ENCODE measurements at places on chromosomes 5 and 9. TPM values are rescaled to one million over a fixed set of nuclear protein-coding genes. Genes with fewer than 3 reads are reported as not detected.

Gene ADAMTS13
- total RNA-seq, result 21.4 TPM

Gene CYSRT1
- 0.81 TPM for total RNA-seq

Gene DPYSL3
- 1.6 TPM for total RNA-seq

Gene TEX48
- not detected for total RNA-seq

Gene KCNV2
- not detected for total RNA-seq

Gene ACOT12
- 51.6 TPM for total RNA-seq

Gene PDE8B
- 5.5 TPM for total RNA-seq

Gene CRHBP
- 26.4 TPM for total RNA-seq

Gene TOR1A
- 17.8 TPM for total RNA-seq

DNA sequence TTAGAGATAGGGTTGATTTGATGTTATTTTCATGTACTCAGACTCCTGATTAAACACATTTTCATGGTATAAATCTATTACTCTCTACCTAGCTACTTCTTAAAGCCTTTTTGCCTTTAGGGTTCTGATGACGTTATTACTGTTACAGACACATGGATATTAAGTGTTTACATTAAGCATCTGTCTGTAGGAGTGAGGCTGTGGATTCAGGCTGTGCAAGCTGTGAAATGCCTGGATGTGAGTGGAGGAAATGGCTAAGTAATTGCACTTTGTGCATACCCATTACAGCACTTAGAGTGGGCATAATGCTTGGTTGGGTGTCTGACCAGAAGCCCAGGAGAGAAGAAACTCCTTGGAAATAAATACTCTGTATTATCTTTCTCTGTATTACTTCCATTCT, 186.8 kb downstream of the SNX18 start:
- DNase-seq, result no peak

DNA sequence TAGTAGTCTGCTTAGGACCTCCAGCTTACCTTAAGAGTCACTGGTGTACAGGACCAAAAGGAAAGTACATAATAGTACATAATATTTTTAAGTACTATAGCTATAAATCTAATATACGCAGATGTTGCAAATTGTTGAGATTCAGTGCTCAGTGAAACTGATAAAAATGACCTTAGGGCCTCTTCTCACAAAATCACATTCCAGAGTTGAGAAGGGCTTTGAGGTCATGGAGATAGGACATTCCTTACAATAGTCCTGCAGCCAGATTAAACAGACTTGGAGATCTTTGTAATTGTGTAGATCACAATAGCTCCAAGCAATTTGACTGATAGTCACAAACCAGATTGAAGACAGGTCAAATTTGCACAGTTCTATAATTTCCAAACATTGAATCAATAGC, 37.7 kb upstream of the PCSK1 start:
- DNase-seq, result no peak

- DNase-seq, result no peak
Observed at GRCh38 chr5:72499090-72499489, 8.1 kb downstream of the ZNF366 start.

DNA sequence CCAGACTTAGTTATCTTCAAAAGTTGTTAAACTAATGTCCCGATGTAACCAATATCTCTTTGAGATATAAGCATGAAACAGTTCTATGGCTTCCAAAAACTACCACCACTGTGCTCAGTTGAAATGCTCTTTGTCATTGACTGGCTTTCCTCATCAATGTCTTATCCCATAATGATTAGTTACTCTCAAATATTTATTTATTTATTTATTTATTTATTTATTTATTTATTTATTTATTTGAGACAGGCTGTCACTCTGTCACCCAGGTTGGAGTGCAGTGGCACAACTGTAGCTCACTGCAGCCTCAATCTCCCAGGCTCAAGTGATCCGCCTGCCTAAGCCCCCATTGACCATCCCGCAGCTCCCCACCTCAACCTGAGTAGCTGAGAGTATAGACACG, 28.0 kb upstream of the MLLT3 start:
- no peak for DNase-seq

DNA sequence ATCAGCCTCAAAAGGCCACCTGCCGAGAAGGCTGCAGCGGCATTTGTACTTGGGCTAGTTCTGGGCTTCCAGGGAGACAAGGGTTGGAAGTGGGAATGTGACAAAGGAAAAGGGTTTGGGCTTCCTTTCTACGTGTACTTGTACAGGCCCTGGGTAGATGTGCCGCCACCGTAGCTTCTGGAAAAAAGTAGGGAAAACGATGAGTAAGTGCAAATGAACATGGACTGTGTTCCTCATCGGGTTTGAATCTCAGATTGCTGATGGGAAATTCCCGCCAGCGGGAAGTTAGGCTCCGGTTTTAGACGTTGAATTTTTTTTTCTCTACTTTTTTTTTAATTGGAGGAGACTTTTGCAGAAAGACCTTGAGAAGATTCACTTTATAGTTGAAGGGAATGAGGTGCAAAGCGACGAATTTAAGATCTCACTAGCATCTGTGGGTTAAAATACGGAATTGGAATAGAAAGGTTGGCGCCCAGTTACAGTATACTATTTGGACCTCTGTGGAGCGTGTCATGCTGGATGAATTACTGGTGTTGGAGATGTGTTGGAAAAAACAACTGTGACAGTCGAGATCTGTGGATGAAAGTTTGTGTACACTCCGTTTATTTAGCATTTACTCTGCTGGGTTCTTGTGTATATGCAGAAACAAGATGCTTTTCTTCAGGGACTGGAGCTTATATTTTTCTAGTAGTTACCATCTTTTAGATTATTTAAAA, 1.2 kb downstream of the G3BP1 start:
- DNase-seq, result no peak

GRCh38 chr5:80659106-80659505, 4.3 kb upstream of the DHFR start:
- DNase-seq, result no peak

DNA sequence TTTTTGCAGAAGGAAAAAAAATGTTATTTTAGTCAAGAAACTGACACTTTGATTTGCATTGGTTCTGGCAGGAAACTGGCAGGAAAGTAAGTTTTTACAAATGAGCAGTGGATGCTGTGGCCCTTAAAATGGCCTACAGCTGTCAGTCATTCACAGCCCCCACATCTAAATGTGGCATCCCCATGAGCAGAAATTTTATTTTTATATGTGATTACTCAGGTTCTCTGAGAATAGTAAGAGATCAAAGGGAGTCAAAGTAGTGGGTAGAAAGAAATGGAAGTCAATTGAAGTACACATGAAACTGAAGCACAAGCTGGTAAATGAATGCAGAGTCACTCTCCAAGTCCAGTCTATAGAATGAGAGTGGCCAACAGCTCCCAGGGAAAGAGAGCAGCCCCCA, 80.3 kb downstream of the ENC1 start:
- DNase-seq, result no peak

DNA sequence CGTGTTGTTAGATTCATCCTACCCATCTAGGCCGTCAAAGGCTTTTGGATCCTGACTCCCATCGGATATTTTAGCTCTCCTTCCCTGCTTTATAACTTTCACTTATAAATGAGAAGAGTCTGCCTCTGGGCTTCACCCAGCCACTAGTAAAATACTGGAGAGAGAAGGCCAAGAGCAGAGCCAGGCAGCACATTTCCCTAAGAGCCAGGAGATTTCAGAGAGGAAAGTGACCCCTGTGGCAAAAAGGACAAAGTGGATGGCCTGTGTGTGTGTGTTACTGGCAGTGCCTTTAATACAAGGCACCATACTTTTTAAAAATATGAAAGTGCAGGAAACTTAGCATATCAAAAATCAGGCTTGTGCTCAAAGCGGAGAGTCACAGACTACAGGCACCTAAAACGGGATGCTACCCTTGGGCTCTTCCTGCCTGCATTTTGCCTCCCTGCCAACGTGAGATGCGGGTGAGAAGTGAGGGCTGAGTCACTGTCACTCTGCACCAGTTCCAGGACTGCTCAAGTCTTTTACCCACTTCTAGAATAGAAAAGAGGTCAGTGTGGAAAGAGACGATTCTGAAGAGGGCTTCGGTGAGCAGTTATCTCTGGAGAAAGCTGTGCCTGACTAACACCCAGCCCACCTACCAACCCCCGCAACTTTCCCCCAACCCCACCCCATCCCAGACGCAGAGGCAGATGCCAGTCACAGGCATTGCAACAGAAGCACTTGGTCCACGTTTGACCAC, 15.9 kb downstream of the NFIL3 start:
- DNase-seq, result no peak

DNA sequence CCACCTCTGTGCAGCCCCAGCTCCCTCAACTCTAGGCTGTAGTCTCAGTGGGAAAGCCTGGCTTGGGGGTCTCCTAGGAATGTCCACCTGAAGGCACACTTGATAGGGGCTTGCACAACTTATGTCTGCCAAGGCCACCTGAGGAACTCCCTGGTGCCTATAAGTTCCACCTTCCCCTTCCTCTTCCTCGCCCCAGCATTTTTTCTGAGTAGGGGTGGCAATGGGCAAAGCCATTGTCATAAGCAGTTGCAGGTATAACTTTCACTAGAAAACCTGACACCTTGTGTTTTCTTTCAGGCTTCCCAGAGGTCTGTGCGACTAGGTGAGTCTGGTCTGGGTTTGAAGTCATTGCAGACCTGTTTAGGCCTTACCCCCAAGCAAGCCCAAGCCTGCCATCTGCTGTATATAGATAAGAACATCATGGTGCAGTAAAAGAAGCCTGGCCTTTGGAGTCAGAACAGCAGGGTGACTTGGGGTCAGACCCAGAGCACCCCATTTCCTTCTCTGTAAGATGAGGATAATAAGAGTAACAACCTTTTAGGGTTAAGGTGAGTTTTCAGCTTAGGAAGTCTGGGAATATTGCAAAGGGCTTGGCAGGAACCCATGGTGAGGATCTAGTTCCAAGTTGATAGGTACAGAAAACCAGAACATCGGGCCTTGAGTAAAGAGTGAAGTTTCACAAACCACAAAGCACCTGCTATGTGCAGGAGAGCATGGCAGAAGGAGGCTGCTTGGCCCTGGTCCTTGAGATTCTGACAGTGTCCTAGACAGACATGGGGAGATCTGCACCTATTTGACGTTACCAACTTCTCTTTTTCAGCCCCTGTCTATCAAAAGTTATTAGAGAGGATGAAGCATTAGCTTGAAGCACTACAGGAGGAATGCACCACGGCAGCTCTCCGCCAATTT, 33.8 kb downstream of the TGFBI start:
- no peak for DNase-seq

DNA sequence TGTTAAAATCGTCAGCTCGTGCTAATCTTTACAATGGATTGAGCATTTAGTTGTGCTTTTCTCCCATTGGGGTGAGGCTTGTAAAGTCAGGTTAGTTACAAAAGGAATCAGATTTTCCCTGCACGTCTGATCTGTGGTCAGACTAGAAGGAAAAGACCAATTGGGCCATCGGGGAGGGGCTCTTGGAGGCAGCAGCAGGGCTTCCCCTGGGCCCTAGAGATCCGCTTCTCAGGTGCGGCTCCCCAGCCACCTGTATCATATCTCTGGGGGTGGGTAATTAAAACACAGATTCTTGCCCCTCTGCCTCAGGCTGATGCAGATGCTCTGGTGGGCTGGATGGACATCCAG, 200.3 kb downstream of the HSPA4 start:
- no peak for DNase-seq

GRCh38 chr5:176446884-176447590, 1.1 kb upstream of the FAF2 start:
- no peak for DNase-seq

GRCh38 chr9:3181049-3181953, 337.4 kb upstream of the PUM3 start:
- DNase-seq, result peak; percentile 63

GRCh38 chr5:137341831-137342230, 157.3 kb downstream of the SPOCK1 start:
- no peak for DNase-seq

DNA sequence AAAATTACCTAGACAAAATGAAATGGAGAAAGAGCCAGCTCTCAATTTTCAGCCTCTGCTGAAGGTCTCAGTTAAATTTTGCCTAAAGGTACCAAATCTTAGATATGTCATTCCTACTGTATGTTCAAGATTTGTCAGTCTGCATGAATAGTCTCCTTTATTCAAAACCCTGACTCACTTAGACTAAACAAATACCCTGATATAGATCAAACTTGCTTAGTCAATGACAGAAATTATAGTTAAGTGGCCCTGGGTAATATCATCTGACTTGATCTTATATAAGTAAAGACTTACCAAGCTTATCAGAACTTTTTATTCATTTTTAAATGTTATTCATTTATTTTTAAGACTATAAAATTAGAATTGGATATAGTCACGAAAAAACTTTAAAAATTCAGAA, 12.2 kb downstream of the MEGF9 start:
- no peak for DNase-seq

DNA sequence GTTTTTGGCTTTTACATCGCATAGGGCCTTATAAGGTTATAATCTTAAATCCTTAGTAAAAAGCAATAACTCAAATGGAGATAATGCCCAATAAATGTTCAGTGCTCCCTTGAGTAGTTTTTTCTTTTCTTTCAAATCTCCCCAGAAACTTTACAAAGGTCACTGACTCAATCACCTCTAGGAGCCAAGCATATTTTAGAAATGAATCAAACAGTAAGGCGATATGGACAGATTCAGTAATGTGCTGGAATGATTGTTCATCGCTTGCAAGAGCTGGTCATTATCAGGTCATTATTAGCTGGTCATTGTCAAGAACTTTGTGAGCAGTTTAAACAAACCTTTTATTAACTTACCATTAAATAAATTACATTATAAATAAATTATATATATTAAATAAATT, 130.4 kb upstream of the SLIT3 start:
- no peak for DNase-seq

DNA sequence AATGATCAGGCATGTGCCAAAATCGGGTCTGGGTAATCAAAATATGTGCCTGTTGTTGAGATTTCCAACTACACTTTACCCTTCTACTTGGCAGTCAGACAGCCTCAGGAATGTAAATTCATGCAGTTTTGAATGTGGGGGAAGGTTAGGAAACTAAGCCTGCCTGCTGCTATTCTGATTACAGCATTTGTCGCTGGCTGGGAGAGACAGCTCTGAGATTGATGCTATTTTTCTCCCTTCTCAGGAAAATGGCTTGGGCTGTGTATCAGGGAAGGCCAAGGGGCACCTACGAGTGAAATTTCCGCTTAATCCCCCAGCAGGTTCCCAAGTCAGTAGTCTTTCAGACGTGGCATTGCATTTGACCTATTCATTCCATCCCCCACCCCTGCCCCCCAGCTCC, 3.6 kb upstream of the RGS7BP start:
- DNase-seq, result no peak

GRCh38 chr9:101677861-101678260, 60.6 kb downstream of the GRIN3A start:
- DNase-seq, result no peak

Measured in left lobe of liver (tissue), 2 donors.